ENCODE measurements at places on chromosomes 2 and 18.
A peak's percentile ranks its signal among the peaks of the same experiment; 100 is the strongest.

GRCh38 chr2:96928277-96928781 is 58.1 kb downstream of the FAM178B start:
- no peak for DNase-seq

GRCh38 chr2:106117347-106117746 is 76.8 kb downstream of the UXS1 start:
- no peak for DNase-seq

- no peak for DNase-seq
Measured at GRCh38 chr18:53780666-53781065, 443.8 kb downstream of the MBD2 start.

DNA sequence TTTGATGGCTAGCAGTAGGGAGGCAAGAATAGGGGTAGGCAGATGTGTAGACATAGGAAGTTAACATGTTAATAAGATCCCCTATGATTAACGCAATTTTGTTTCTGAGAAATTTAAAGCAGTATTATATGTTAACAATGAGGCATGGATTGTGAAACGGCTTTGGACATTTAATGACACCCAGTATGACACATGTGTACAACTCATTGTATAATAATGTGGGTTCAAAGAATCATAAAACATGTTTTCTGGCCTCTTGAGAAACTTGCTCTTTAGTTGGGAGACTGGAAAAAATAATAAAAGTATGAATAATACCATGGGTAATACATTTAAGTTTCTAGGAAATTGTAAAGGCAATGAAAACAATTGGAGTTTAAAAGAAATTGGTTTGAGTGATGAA is 332.1 kb upstream of the CDH20 start:
- no peak for DNase-seq

DNA sequence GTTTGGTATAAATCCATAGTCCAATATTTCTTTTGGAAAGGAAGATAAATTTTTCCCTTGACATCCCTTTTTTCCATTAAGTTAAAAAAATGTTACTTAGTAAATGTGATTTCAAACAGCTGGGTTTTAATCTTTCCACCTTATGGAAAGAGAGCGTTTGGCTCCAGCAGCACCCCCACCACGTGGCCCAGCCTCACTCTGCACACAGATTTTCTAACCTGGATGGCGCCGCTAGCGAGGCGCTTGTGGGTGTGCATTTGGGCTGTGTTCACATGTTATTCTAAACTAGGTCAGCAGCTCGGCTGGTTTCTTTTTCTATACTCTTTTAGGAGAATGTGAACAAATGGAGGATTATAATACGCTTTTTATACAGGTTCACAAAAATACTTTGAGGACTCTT is 218.0 kb downstream of the LDLRAD4 start:
- DNase-seq = no peak

GRCh38 chr18:70489986-70490933 is 201.4 kb downstream of the SOCS6 start:
- DNase-seq = peak; percentile 44

All from brain microvascular endothelial cell (primary cell).